ENCODE measurements at places on chromosomes 4 and X.

- peak; percentile 46 for DNase-seq
These were observed 325.5 kb downstream of the BCOR start for GRCh38 chrX:39772057-39772832.

- DNase-seq, result no peak
These were observed 295.4 kb upstream of the KLF3 start for GRCh38 chr4:38368613-38369012.

GRCh38 chr4:3442959-3443749 is 1.4 kb downstream of the HGFAC start:
- peak; percentile 74 for DNase-seq

DNA sequence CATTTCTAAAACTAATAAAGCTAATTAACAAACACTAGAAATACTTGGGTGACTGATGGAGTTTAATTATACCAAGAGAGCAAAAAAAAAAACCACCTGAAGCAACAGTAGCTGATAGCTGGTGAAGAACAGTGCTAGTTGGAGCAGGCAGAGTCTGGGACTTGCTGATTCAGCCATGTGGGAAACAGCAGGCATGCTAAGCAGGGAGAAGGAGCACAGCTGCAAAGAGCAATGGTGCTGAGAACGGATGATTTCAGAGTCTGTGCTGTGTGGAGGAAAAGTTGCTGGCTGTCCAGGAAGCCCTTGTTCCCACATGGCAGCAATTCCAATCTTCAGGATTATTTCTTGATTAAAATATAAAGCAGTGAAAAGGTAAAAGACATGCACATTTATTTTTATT is 68.8 kb downstream of the NPY1R start:
- no peak for DNase-seq

Data from stimulated activated CD4-positive, alpha-beta T cell treated with anti-CD3 and anti-CD28 coated beads, Interleukin-4, amount 100 ng/mL, for 48 hours (primary cell).